ENCODE measurements at places on chromosomes 5 and 9. TPM values are rescaled to one million over a fixed set of nuclear protein-coding genes. Genes with fewer than 3 reads are reported as not detected.
A peak's percentile ranks its signal among the peaks of the same experiment; 100 is the strongest.

FOXI1 gene
- total RNA-seq = not detected

FRRS1L gene
- 3.2 TPM for total RNA-seq

SLC46A2 gene
- total RNA-seq = 0.36 TPM

GIN1 gene
- total RNA-seq = 10.2 TPM

LCN15 gene
- total RNA-seq = not detected

RELL2 gene
- 1.6 TPM for total RNA-seq

ZNF879 gene
- 6.3 TPM for total RNA-seq

GRCh38 chr9:122904823-122905710 lies at the start of gene RC3H2:
Gene RC3H2 (minus strand): TSS chr9:122905359. CDS start chr9:122897509, 7,850 bp downstream.
- peak; percentile 100 for DNase-seq
- H3K4me1 ChIP-seq = peaks cover 38% of the 10 kb centered on the region
- H3K36me3 ChIP-seq = peaks cover 12% of the 10 kb centered on the region
- no peaks in the 10 kb centered on the region for H3K27me3 ChIP-seq
- H3K4me3 ChIP-seq = peak within 1 kb of the TSS; percentile 54

DNA sequence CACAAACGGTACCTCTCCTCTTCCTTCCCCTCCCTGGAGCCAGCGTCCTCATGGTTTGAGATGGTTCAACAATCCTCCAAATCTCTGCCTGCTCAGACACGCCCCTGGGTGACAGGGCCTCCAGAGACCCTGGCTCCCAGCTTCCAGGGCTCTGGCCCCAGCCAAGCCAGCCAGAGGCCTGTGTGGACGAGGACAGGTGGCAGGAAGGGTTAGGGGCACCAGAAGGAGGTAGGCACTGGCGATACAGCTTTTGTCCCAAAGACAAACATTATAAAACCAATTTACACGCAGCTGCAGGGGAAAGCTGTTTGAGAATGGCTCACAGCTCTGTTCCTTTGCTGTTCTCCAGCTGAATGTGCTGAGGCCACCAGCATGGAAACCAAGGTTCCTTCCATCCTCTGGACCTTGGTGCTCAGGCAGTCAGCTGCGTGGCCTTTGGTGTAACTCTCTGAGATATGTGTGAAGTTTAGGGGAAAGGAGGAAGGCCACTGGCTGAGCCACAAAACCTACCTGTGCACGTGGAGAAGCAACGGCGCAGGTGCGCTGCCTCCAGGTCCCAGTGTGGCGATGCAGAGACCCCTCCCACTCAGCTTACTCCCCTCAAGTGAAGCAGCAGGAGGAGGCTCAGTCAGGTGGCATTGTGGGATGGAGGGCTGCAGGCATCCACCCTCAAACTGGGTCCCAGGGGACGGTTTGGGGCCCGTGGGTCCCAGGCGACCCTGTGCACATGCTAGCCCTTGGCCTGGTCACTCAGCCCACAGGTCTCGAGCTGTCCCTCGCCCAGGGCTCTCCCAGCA lies 4.3 kb upstream of the QRFP start:
- peaks cover 5% of the 10 kb centered on the region for H3K4me1 ChIP-seq
- no peak overlapping the region for H3K4me3 ChIP-seq
- H3K36me3 ChIP-seq = no peaks in the 10 kb centered on the region
- no peaks in the 10 kb centered on the region for H3K27me3 ChIP-seq
- no peak overlapping the region for H3K27ac ChIP-seq

DNA sequence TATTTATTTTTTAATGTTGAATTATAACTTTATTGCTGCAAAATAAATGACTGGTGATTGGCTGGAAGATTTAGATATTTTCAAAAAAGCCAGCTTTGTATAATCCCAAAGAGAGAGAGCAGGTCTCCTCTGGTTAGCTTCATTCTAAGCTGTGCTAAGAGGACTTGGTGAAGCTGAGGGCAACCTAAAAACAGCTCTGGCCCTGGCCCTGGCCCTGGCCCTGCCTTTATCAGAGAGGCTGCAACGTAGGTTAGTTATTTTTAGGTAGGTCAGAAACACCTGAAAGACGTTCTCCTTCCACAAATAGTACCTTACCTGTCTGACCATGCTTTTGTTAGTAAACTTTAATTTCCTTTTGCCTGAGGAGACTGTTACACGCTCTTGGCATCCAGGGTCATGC lies 58.7 kb downstream of the KLF9 start:
- no peak for DNase-seq
- H3K4me1 ChIP-seq = peaks cover 10% of the 10 kb centered on the region
- H3K36me3 ChIP-seq = no peaks in the 10 kb centered on the region

DNA sequence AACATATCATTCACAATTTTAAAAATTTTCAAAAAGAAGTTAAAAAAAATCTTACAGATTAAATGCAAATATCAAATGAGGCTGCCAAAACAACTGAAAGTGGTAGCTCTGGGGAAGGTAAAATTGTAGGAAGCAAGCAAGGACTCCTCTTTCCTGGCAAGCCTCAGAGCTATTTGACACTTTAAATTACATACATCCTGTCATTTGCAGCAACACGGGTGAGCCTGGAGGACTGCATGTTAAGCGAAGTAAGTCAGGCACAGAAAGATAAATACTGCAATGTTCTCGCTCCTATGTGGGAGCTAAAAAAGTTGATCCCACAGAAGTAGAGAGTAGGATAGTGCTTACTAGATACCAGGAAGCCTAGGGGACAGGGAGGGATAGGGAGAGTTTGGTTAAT lies 58.0 kb downstream of the LPAR1 start:
- no peaks in the 10 kb centered on the region for H3K27me3 ChIP-seq
- no peak for DNase-seq
- H3K4me1 ChIP-seq = no peaks in the 10 kb centered on the region
- H3K36me3 ChIP-seq = no peaks in the 10 kb centered on the region
- H3K27ac ChIP-seq = no peak overlapping the region

GRCh38 chr9:133975511-133975910 lies 16.6 kb downstream of the VAV2 start:
- H3K4me1 ChIP-seq = peaks cover 15% of the 10 kb centered on the region
- DNase-seq = peak; percentile 18
- no peaks in the 10 kb centered on the region for H3K27me3 ChIP-seq
- no peak overlapping the region for H3K27ac ChIP-seq

All from sigmoid colon (tissue), 7 donors.